H1 (cell line): ENCODE measurements at places on chromosomes 11 and 22. TPM values are rescaled to one million over a fixed set of nuclear protein-coding genes. Genes with fewer than 3 reads are reported as not detected.
A peak's percentile ranks its signal among the peaks of the same experiment; 100 is the strongest.

DNA sequence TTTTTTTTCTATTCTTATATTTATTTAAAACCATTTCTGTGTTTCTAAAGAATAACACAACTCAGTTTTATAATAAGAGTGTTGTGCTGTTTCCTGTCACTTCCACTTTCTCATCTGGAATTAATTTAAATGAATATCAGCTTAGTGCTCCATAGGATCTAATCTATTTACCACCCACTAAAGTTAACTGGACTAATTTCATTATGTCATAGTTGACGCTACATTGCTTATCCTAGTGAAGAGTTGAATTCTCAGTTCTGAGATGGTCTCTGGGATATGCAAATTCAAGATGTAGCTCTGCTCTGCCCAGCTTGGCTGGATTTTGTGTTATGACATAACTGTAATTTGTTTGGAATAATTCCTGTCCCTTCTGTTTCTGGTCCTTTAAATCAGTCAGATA lies 380.1 kb downstream of the METTL15 start:
- H3K36me3 ChIP-seq, result no peaks in the 10 kb centered on the region
- no peaks in the 10 kb centered on the region for H3K4me1 ChIP-seq
- H3K27me3 ChIP-seq, result no peaks in the 10 kb centered on the region
- DNase-seq, result no peak
- H3K4me3 ChIP-seq, result no peak overlapping the region
- H3K27ac ChIP-seq, result no peak overlapping the region

GRCh38 chr11:67158221-67158620 lies 39.2 kb downstream of the KDM2A start:
- no peak overlapping the region for H3K4me3 ChIP-seq
- H3K4me1 ChIP-seq, result no peaks in the 10 kb centered on the region
- H3K27me3 ChIP-seq, result no peaks in the 10 kb centered on the region
- no peak overlapping the region for H3K27ac ChIP-seq

GRCh38 chr11:36376888-36377758 lies 81.0 kb downstream of the PRR5L start:
- H3K4me1 ChIP-seq, result peaks cover 3% of the 10 kb centered on the region; the same call in 1 of the 2 replicates
- peak; percentile 56 for DNase-seq
- H3K27me3 ChIP-seq, result peaks cover 21% of the 10 kb centered on the region
- H3K27ac ChIP-seq, result no peak overlapping the region
- H3K36me3 ChIP-seq, result no peaks in the 10 kb centered on the region

DNA sequence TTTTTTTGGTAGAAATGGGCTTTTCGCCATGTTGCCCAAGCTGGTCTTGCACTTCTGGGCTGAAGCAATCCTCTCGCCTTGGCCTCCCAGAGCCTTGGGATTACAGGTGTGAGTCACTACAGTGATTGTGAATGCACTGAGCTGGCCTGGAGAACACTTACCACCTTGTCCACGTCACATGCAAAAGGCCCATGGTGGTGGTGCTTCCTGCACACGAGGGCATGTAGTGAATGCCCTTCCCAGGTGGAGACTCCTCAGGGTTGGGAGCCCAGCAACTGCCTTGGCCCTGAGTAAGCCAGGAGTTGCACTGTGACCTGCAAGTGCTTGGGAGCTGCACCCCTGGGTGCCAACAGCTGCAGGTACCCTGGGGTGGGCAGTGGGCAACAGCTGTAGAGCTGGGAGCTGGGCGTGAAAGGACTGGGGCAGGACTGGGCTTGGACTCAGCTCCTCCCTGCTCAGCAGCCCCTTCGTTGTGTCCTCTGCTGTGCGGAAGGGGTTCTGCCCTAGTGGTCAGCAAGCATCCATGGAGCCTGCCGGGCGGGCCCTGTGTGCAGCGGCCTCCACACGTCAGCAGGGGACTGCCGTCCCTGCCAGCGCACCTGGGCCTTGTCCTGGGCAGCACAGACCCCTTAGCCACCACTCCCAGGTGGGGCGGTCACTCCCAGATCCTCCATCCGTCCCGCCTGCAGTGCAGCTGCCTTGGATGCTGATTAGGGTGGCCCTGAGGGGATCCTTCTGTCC lies 9.3 kb upstream of the ADORA2A start:
- no peak for DNase-seq
- peaks cover 12% of the 10 kb centered on the region for H3K36me3 ChIP-seq
- no peaks in the 10 kb centered on the region for H3K27me3 ChIP-seq
- no peak overlapping the region for H3K4me3 ChIP-seq
- 0 out of 2 replicates have a peak overlapping the region, but pooled peaks have one; percentile 43 for H3K27ac ChIP-seq

DNA sequence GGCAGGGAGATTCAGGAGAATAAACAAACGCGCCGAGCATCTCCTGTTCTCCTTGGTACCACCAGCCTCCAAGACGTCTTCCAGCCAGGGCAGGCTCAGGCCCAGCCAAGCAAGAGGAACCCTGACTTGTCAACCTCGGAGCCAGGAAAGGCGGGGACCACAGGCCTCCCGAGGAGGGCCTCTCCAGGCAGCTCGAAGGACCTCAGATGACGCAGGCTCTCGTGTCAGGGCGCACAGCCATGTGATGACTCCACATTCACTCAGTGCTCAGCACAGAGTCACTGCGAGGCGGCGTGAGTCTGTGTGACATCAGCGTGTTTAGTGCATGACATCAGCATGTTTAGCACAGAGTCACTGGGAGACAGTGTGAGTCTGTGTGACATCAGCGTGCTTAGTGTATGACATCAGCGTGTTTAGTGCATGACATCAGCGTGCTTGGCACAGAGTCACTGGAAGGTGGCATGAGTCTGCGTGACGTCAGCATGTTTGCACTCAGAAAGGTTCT lies 241.4 kb downstream of the BRD1 start:
- no peak overlapping the region for H3K4me3 ChIP-seq
- no peaks in the 10 kb centered on the region for H3K4me1 ChIP-seq
- no peak for DNase-seq
- H3K27ac ChIP-seq, result no peak overlapping the region
- no peaks in the 10 kb centered on the region for H3K36me3 ChIP-seq
- no peaks in the 10 kb centered on the region for H3K27me3 ChIP-seq

DNA sequence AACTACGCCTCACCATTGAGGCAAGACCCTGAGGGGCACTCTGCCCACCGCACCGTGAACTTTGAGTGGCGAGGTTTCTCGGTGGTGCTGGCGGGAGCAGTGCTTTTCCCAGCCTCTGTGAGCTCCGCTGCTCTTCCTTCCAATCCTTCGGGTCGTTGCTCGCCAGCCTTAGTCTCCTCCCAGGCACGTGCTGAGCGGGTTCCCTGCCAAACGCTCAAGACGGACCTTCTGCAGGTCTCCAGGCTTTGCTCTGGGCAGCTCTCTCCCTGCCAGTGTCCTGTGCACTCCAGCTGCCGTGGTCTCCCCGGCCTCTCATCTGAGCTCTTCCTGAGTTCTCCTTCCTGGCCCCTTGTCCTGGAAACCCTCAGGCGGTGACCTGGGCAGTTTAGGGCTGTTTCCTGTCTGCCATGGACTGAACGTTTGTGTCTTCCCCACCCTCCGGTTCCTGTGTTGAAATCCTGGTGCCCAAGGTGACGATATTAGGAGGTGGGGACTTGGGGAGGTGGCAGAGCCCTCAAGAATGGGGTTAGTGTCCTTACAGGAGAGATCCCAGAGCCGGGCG lies 11.2 kb upstream of the MUC6 start:
- no peak overlapping the region for H3K4me3 ChIP-seq
- no peaks in the 10 kb centered on the region for H3K4me1 ChIP-seq
- no peaks in the 10 kb centered on the region for H3K36me3 ChIP-seq
- no peak overlapping the region for H3K27ac ChIP-seq
- DNase-seq, result no peak
- no peaks in the 10 kb centered on the region for H3K27me3 ChIP-seq

GRCh38 chr22:21573750-21574494 lies 6.4 kb downstream of the UBE2L3 start:
- H3K27me3 ChIP-seq, result no peaks in the 10 kb centered on the region
- no peaks in the 10 kb centered on the region for H3K4me1 ChIP-seq
- peak overlapping the region; percentile 36; the same call in 1 of the 2 replicates for H3K27ac ChIP-seq
- H3K4me3 ChIP-seq, result no peak overlapping the region
- DNase-seq, result no peak
- no peaks in the 10 kb centered on the region; the same call in 1 of the 2 replicates for H3K36me3 ChIP-seq

GRCh38 chr11:95242091-95242844 lies 11.3 kb upstream of the SESN3 start:
- H3K36me3 ChIP-seq, result no peaks in the 10 kb centered on the region
- H3K4me3 ChIP-seq, result no peak overlapping the region
- H3K27ac ChIP-seq, result no peak overlapping the region
- DNase-seq, result no peak
- H3K27me3 ChIP-seq, result no peaks in the 10 kb centered on the region

DNA sequence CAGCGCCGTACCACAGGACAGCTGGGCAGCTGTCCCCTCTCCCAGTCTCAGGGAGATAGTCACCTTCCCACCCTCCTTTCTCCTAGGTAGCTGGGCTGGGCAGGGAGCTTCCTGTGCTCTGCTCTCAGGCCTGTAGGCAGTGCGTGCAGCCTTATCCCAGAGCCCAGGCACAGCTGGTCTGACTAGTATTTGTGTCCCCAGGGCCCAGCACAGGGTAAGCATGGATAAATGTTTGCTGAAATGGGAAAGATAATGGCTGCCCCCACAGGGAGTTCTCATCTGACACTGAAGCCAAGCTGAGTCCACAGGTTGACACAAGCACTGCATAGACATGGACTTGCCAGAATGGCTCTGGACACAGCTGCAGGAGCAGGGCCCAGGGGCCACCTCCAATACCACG lies 9.8 kb downstream of the SLC15A3 start:
- no peak overlapping the region for H3K27ac ChIP-seq
- no peaks in the 10 kb centered on the region for H3K27me3 ChIP-seq
- H3K4me3 ChIP-seq, result no peak overlapping the region
- no peak for DNase-seq
- H3K4me1 ChIP-seq, result no peaks in the 10 kb centered on the region
- no peaks in the 10 kb centered on the region for H3K36me3 ChIP-seq

GRCh38 chr11:33885338-33886005 lies 6.4 kb downstream of the LMO2 start:
- no peaks in the 10 kb centered on the region for H3K4me1 ChIP-seq
- H3K27me3 ChIP-seq, result no peaks in the 10 kb centered on the region
- H3K36me3 ChIP-seq, result no peaks in the 10 kb centered on the region

DNA sequence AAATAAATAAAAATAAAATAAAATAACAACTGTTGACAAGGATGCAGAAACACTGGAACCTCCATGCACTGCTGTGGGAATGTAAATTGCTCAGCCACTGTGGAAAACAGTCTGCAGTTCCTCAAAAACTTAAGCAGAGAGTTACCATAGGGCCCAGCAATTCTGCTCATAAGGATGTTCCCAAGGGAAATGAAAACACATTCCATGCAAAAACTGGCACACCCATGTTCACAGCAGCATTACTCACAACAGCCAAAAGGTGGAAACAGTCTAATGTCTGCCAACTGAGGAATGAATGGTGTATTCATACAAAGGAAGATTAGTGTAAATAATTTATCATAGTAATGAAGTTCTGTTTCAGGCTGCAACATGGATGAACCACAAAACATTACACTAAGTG lies 3.2 kb upstream of the KRTAP5-10 start:
- no peaks in the 10 kb centered on the region for H3K36me3 ChIP-seq
- peaks cover 3% of the 10 kb centered on the region for H3K4me1 ChIP-seq
- DNase-seq, result no peak
- no peak overlapping the region for H3K27ac ChIP-seq
- H3K27me3 ChIP-seq, result no peaks in the 10 kb centered on the region

The SCN2B gene
- polyA plus RNA-seq, result 0.09 and 0.14 TPM in 2 replicates

The FDX1 gene
- polyA plus RNA-seq, result 2.4 and 3.7 TPM in 2 replicates

The TREH gene
- polyA plus RNA-seq, result 0.03 TPM in 1 of 2 replicates, not detected in the other

The ANKK1 gene
- 0.11 and 0.38 TPM in 2 replicates for polyA plus RNA-seq

The MYRF gene
- 6.1 and 7.6 TPM in 2 replicates for polyA plus RNA-seq

The FOLH1 gene
- polyA plus RNA-seq, result not detected in 2 replicates

The GLB1L2 gene
- polyA plus RNA-seq, result 4.4 and 5.7 TPM in 2 replicates

The PPP2R5B gene
- polyA plus RNA-seq, result 4.9 and 6.3 TPM in 2 replicates
